AG20443 (cell line): ENCODE measurements at places on chromosomes 12 and 14.
A peak's percentile ranks its signal among the peaks of the same experiment; 100 is the strongest.

DNA sequence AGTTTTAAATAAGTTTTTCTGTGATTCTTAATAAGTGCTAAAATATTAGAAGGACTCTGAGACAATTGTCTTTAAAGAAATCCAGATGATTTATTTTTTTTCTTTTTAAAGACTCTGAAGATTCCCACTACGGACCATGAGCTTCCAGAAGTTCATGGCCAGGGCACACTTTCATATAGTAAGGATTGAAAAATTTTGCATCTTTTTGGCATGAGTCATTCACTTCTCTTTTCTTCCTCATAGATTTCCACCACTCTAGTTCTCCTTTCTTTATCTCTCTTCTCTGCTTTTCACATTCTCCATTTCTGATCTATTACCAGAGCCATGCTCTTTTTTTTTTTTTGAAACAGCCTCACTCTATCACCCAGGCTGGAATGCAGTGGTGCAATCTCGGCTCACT lies 385.8 kb downstream of the FLRT2 start:
- DNase-seq: no peak

- DNase-seq: no peak
These were observed 26.7 kb downstream of the ELK3 start for GRCh38 chr12:96220902-96221301.

DNA sequence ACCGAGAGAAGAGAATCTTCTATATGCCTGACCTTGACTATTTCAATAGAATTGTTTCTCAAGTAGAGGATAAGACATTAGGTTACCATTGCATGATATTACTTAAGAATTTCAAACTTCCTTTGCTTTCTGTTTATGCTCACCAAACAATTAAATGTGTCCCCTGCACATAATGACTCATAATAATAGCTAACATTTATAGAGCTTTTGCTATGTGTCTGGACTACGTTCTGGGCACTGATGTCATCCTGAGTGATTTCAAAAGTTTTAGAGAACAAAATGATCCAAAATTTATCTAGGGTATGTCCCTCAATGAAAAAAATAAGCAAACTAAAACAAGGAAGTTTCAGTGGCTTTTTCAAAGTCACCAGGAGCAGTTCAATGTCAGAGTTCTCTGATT lies 38.8 kb downstream of the SLC15A5 start:
- peak; percentile 55 for DNase-seq

- DNase-seq: no peak
These were observed 2.1 kb upstream of the SLC16A7 start for GRCh38 chr12:59593761-59594160.

GRCh38 chr12:109741286-109741969 lies 27.8 kb downstream of the FAM222A start:
- no peak for DNase-seq

DNA sequence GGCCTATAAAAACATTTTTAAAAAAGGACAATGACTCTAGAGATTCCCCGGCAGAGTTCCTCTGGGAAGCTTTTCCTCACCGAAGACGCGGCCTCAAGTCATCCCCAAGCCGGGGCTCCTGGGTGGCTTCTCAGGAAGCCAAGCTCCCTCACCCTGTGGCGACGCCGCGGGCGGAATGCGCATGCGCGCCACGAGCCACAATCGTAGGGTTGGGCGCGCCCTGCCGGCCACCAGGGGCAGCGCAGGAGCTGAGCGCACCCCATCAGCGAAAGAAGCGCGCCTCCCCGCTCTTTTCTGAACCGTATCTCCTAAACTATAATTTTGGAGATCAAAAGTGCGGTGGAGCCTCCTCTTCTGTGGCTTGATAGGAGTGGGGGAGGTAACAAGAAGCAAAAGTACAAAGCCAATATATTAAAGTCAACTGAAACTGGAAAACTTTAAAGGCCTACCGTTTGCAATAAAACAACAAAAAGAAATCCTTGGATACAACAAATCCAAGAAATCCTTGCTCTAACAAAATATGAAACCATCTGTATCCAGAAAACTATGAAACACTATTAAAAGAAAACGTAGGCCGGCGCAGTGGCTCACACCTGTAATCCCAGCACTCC lies 17.4 kb upstream of the CHFR start:
- peak; percentile 76 for DNase-seq

GRCh38 chr12:113145720-113146551 lies 3.6 kb upstream of the CFAP73 start:
- no peak for DNase-seq

DNA sequence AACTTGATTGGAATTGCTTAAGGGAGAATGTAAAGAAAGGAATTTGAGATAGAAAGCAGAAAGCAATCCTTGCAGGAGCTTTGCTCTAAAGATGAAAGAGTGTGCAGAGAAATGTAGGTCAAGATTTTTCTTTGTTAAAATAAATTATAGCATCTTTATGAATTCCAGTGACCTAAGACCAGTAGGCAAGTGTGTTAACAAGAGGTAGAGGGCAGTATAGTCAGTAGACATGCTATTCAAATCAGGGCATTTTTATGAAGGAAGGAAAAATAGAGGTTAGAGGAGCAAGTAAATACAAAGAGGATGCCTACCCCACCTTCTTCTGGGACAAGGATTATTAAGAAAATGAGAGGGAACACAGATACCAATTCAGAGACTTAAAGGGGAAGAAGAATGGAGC lies 148.5 kb downstream of the PLCZ1 start:
- no peak for DNase-seq

- no peak for DNase-seq
These were observed 69.0 kb upstream of the OVCH1 start for GRCh38 chr12:29566441-29566840.

DNA sequence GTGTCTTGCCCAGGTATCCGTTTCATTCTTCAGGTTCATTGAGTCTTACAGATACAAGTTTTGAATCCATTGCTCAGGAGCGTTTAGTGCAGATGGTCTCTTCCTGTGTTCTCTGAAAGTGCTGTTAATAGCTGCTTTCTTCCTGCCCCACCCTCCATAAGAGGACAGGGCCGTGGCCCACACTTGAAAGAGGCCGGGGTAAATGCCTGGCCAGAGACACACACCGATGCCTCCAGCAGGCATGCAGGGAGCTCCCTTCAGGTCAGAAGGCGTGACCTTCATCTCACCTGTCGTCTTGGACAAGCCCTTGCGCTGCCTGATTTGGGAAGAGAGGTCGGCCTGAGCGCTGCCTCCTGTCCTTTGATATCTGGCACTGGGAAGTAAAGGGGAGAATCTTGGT lies 11.6 kb downstream of the PRKAB1 start:
- DNase-seq: no peak

DNA sequence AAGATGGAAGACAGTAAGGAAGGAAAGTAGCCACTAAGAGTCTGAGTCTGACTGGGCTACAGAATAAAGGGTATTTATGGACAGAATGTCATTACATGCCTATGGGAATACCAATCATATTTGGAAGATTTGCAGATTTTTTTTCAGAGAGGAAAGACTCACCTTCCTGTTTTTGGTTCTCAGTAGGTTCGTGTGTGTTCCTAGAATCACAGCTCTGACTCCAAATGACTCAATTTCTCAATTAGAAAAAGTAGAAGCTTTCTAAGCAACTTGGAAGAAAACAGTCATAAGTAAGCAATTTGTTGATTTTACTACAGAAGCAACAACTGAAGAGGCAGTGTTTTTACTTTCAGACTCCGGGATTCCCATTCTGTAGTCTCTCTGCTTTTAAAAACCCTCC lies 15.4 kb upstream of the PAPLN start:
- no peak for DNase-seq

DNA sequence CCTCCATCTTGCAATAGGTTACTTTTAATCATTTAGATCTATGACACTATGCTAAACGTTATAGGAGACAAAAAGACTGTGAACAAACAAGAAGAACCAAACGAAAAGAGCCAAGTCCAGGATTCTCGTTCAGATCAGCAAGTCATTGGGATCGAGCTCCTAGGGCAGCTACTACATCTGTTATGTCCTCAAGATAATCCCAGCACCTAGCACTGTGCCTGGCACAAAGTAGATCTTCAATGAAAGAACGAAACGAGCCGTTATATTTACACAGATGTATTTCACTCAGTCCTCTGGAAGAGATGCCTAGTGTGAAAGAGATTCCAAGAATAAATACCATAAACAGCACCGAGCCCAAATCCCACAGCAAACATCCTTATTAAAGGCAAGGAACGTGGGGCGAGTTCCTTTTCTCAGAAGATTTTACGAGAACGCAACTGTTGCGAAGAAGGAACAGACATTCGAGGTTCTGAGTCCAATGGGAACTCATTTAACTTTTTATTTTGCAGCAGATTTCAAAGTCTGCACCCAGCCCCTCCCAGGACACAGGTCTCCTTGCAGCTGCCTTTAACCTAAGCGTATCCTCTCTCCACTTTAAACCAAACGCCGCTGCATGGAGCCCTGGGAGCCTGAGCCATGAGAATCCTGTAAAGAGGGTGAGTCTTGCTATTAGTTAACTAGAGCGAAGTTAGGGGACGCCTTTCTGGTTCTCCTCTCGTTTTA lies 544 bp upstream of the TDP1 start:
- DNase-seq: no peak

GRCh38 chr14:91062600-91062999 lies 2.2 kb upstream of the RPS6KA5 start:
- no peak for DNase-seq

DNA sequence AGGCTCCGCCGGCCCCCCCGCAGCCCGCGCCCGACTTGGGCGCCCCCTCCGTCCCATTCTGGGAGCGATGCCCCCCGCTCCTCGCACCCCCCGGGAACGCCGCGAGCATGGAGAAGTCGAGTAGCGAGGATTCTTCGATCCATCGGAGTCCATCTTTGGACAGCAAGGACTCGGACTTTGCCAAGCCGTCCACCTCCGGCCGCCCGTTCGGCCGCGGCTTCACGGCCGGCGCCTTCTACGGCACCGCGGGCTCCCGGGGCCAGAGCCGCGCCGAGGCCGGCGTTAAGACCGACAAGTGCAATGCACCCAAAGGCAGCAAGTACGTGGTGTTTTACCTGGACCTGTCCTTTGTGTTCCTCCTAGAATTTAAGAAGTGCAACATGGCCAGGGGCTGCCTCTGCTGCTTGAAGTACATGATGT lies 123.6 kb downstream of the TSPAN9 start:
- DNase-seq: peak; percentile 32

DNA sequence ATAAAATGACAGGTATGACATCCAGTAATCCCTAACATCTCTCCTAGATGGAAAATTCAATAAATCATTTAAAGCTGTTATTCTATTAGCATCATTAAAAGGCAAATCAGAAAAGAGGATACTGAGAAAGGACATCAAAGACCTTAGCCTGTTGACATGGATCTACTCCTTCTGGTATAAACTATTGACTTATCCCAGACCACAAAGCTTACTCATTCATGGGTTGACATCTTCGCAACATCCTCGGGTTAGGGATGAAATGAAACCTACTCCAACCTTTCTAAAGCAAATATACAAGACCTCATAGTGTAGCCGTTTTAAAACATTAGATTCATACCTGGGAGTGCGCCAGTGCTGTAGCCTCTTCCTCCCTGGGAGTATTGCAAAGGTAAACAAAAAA lies 191.5 kb upstream of the BTG1 start:
- DNase-seq: no peak

- DNase-seq: no peak
These were observed 83.8 kb upstream of the PIWIL1 start for GRCh38 chr12:130253866-130254265.

DNA sequence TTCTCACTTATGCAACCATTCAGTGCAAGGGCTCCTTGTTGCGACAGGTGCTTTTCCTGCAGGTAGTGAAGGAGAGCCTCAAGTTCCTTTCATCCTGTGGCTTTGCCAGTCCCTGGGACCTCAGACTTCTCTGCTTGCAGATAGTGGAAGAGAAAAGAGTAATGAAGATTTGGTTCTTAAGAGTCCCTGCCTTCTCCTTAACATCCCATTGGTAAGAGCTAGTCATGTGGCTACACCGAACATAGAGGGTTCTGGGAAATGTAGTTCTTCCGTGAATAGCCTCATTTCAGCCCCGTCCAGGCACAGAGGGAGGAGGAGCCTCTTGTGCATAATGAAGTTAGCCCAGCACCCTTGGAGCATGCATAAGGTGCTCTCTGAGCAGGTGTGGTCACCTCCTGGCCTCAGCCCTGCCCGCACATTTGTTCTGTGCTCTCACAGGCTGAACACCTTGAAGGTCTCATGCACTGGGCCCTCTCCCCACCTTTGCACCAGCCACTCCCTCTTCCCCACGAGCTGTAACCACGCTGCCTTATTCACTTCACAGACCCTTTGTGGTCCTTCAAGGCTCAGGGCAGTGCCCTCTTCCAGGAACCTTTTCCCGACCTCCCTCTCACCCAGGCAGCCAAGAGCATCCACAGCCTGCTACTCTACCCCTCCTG lies 134.0 kb downstream of the BCL11B start:
- no peak for DNase-seq

- no peak for DNase-seq
These were observed 45.2 kb downstream of the ABCD2 start for GRCh38 chr12:39574378-39574777.

- DNase-seq: peak; percentile 13
These were observed 8.9 kb upstream of the MSRB3 start for GRCh38 chr12:65269603-65270002.

- no peak for DNase-seq
These were observed 69.3 kb downstream of the HECTD1 start for GRCh38 chr14:31138301-31138700.

DNA sequence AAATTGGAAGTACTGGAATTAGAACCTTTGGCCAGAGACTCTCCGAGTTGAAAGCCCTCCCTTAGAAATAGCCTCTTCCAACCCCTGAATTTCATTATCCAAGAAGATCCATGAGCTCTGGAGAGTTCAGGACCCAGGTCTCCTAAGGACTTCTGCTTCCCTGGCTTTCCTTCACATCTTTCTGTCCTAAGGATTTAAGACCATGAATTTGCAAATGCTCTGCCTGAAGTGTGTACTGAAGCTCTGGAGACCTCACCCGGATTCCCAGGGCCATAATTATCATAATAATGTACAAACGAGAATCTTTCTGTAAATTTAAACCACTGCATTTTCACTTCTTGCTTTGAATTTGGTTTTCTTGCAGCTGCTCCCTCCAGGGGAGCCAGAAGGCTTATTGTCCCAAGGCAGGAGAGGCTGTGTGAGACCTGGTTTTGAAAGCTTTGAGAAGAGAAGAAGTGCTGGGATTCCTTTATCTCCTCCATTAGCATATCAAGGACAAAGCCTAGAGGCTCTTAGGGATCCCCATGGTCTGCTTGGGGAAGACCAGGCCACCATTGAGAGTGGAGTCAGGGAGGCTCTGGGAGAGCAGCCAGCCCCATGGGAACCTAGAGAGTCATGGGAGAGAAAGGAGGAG lies 41.1 kb downstream of the GLRX5 start:
- no peak for DNase-seq

DNA sequence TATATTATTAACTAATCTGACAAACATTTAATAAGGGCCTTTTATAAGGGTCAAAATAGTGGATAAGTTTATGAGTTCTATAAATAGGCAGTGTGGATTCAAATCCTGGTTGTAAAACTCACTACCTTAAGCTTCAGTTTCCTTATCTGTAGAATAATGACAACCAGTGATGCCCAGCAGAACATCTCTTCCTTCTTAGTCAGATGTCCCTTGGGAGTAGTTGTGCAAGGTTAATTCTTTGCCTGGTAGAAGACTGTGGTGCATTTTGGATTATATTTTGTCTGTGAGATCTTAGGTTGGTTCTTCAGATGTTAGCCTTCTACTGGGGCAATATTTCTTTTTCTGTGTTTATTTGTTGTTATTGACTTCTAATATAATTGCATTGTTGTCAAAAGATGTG lies 59.5 kb downstream of the ARID2 start:
- peak; percentile 62 for DNase-seq
